ENCODE measurements at places on chromosomes 1 and 21.

GRCh38 chr1:65165269-65165993, 17.4 kb downstream of the AK4 start:
- no peak for DNase-seq

- DNase-seq: no peak
Observed at GRCh38 chr1:59574085-59574484, 240.7 kb upstream of the HOOK1 start.

DNA sequence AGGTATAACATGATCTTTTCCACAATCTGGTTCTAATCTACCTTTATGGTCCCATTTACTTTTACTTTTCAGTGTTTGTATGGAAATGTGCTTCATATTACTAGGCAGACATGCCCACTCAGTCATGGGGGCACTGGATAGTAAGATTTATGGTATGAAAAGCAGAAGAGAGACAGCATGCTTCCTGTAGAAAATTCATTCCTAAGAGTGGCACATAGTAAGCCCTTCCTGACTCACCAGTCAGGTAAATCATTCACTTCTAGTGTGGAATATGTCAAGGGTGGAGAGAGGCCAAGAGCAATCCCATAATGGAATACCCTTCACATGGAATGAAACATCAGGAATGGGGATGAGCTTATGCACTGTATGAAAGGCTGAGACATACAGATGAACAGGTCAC, 49.5 kb upstream of the BCL10 start:
- no peak for DNase-seq

DNA sequence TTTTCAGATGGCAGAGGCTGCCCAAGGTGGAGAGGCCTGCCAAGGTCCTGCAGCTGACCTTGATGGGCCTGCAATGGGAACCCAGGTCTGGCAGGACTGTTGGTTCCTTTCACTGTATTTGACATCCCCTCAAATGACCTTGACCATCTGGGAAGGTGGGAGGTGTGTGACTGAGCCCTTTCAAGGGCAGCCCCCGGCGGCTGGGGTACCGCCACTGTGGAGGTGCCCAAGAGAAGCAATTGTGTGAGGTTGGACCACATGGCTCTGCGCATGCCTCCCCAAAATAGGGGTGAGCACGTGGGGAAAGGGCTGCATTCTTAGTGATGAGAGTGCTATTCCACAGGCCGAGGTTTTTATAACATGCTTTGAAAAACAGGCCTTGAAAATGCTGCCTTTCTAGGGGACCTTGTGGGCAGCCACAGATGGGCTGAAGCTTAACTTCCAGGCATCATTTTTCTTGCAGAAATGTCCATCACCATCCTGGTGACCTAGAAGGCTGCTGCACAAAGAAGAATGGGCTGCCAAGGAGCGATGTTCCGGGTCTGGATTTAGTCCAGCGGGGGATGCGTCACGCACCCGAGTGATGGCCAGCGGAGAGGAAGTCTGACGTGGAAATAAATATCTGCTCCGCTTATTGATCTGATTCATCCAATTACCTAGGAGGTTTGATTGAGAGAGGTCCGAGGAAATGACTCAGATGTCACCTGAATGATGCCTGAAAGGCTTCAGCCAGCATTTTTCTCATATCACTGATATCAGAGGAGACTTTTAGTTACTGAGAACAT, 16.5 kb upstream of the UTS2 start:
- DNase-seq: no peak

DNA sequence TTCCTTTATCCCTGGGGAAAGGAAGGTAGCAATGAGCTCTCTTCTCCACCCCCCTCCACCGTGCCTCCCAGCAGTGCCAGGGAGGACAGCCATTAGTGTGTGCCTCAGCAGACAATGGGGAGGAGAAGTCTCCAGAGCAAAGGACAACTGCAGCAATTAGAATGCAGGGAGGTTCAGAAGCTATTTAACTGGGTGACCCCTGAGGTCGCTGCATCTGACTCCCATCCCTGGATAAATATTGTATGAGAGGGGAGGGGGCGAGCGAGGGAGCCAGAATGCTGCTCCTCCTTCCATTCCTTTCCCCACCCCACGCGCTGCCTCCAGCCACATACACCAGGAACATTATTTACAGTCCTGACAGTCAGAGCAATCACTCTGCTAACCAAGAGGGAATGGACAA, 59.0 kb downstream of the ERI3 start:
- no peak for DNase-seq

DNA sequence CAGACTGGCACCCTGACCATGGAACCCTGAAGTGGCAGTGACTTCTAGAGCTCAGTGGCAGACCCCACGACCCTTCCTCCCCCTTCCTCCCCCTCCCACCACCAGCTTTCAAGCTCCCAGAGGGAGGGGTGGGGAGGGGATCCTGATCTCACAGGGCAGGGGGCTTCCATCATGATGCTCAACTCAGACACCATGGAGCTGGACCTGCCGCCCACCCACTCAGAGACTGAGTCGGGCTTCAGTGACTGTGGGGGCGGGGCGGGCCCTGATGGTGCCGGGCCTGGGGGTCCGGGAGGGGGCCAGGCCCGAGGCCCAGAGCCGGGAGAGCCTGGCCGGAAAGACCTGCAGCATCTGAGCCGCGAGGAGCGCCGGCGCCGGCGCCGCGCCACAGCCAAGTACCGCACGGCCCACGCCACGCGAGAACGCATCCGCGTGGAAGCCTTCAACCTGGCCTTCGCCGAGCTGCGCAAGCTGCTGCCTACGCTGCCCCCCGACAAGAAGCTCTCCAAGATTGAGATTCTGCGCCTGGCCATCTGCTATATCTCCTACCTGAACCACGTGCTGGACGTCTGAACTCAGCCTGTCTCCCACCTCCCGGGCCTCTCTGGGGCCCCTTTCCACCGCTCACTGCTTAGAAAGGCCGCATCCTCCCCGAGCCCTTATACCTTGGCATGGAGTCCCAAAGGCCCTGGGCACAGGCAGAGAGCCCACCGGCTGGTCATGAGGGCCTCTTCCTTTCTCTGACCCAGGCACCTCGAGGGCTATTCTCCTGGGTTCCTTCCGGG, 3.9 kb downstream of the NHLH1 start:
- no peak for DNase-seq

- no peak for DNase-seq
Observed at GRCh38 chr1:6491081-6491449, 402 bp downstream of the PLEKHG5 start.

DNA sequence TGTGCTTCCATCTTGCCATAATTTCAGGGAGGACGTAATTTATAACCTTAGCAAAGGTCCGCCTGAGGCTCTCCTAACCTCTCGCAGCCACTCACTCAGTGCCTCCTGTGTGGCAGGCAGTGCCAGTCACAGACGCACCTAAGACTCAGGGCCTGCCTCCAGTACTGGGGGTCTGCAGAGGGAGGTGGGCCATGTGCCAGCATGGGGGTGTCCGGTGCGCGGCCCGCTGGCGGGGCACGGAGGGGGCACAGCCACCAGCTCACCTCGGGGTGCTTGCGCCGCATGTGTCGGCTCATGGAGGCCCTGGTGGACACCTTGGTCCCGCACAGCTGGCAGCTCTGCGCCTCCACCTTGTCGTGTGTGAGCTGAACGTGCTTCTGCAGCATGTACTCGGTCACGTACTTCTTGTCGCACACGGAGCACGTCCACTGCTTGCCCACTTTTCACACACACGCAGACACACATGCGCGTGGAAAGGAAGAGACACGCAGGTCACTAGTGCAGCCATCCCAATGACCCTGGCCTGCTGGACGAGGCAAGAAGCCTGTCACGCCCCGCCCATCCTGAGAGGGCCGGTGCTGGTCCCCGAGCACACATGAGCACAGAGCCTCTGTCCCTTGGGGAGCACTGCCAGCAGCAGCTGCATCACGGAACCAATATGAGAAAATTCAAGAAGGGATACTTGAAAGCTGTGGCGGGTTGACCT, 43.2 kb upstream of the RIPK4 start:
- no peak for DNase-seq

DNA sequence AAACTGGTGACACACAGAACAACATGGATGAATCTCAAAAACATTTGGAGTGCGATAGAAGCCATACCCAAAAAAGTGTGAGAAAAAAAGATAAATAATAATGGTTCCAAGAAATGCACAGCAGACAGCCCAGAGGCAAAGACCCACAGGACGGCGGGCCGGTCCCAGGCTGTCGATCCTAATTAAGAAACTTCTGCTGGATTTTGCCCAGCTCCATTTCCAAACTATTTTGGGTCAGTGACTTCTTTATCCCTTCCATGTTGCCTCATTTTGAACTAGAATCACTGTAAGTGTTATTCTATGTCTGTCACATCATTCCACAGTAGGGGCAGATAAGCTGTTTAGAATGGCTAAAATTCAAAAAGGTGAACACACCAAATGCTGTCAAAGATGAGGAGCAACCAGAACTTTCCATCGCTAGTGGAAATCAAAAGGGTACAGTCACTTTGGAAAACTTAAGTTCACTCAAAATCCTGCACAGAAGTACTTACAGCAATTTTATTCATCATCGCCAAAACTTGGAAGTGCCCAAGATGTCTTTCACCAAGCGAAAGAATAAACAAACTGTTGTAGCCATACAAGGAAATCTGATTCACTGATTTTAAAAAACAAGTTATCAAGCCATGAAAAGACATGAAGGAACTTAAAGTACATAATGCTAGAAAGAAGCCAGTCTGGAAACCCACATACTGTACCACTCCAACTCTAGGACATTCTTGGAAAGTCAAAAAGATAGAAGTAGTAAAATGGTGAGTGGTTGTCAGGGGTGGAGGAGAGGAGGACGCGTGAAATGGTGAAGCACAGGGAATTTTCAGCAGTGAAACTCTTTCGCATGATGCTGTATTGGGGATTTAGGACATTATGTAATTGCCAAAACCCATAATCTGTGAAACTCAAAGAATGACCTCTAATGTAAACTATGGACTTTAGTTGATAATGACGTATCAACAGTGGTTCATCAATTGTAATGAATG, 7.5 kb downstream of the NBPF1 start:
- no peak for DNase-seq

- no peak for DNase-seq
Observed at GRCh38 chr1:161381707-161382106, 14.0 kb upstream of the CFAP126 start.

DNA sequence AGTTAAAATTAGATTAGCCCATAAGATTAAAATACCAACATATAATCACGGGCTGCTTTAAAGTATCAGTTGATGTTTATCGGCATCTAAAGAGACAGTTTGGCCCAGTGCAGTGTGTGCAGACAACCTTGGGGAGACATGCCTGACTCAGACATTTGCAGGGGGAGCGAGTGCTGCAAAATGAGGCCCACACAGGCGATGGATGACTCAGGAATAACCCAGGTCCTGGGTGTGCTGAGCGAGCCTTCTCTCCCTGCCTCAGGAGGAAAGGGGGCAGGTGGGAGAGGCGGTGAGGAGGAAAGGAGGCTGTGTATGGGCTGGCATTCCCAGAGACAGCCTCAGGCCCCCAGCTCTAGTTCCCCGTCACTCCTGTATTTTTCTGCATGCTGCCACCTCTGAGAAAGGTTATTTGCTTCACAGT, 9.0 kb downstream of the SLC9A1 start:
- no peak for DNase-seq

DNA sequence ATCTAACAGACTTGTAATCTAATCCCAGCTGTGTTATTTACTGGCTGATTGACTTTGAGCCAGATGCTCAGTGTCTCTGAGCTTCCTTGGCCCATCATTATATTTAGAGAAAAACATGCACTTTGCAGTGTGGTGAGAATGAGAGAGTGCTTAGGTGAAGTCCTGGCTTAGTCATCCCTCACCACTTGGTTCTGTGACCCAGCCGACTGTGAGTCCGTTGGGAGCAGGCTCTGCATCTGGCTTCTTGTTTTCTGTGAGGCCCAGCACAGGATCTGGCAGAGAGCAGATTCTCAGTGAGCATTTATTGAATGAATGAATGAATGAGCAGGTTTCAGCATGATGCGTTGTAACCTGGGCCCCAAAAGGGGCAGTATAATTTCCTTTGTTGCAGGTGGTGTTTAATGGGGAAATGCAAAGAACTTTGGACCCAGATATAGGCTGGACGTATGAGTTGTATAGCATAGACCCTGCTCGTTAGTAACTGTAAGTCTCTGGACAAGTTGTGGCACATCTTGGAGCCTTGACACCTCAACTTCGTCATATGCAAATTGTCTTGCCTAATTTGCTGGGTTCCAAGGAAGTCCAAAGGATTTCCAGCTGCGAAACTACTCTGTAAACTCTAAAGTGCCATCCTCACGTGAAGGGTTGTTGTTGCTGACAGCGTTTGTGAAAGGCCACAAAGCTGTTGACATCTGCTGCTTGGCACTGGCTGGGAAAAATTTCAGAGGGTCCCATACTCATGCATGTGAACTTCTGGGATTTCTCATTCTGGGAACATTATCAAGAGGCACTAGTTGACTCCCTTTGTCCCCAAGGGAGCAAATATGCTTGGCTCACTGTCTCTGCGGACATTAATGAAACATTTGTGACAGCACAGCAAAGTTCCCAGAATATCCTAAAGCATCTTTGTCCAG, 138.8 kb upstream of the USP24 start:
- DNase-seq: no peak

DNA sequence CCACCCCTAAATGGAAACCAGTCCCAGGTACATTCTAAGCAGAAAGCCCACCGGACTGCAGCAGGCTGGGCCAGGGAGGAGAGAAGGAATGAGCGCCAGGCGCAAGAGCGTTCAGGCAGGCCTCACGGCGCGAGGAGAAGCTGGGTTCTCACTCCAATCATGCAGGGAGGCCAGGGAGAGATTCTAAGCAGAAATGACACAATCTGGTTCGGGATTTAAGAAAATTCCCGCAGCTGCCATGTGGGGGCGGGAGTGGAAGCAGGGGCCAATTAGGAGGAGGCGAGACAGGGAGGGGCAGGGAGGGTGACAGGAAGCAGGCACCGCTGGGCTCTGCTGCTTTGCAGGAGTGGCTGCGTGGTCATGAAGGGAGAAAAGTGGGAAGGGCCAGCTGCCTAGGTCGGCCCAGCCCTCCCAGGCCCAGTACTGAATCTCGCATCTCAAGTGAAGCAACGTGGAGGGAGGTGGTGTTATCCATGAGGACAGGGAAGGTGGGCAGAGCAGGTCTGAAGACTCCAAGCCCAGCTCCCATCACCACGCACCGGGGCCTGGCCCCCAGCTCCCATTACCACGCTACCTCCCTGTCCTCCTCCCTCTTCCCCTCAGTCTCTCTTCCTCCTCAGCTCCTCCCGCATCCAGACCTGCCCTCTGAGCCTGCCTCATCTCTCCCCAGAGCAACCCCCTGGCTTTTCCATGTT, 11.8 kb downstream of the NPHP4 start:
- DNase-seq: no peak

GRCh38 chr21:14526199-14526598, 19.9 kb downstream of the SAMSN1 start:
- DNase-seq: no peak

- DNase-seq: no peak
Observed at GRCh38 chr1:208467151-208467780, 223.1 kb upstream of the PLXNA2 start.

DNA sequence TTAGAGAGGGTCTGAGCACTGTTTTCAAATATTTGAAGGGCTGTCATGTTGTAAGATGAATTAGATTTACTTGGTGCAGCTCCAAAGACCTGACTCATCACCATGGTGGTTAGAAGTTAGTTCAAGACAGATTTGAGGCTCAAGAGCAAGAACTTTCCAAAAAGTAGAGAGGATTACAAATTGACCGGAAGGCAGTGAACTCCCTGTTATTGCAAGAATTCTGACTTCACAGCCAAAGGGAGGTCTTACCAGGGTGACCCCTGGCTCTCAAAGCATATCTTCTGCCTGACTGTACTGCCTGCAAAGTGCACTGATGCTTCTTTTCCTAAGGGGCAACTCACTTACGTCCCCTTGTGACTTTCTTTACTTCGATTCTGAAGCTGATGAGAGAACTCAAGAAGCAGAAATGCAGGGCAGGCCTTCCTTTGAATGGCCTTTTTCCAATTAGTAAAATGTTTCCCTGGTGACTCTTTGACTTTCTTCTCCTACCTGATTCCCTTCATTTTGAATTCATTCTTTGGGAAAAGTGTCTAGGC, 86.4 kb downstream of the NAV1 start:
- no peak for DNase-seq

Measured in GM19239 (cell line).